Activated T-cell treated with anti-CD3 and anti-CD28 coated beads, Interleukin-2, amount 50 U/mL, for 4 hours (primary cell): ENCODE measurements at places on chromosomes 7 and 10. TPM values are rescaled to one million over a fixed set of nuclear protein-coding genes. Genes with fewer than 3 reads are reported as not detected.

Gene CALD1
- total RNA-seq, result 1.4 TPM

GRCh38 chr7:28626624-28627262 is 214.4 kb downstream of the CREB5 start:
- no peak for DNase-seq

- DNase-seq, result no peak
Measured at GRCh38 chr7:802500-803242, 29.6 kb upstream of the SUN1 start.

Gene GARIN1A
- 0.16 TPM for total RNA-seq

Gene CNNM1
- 1.9 TPM for total RNA-seq
